ENCODE measurements at places on chromosomes 3 and 15.

DNA sequence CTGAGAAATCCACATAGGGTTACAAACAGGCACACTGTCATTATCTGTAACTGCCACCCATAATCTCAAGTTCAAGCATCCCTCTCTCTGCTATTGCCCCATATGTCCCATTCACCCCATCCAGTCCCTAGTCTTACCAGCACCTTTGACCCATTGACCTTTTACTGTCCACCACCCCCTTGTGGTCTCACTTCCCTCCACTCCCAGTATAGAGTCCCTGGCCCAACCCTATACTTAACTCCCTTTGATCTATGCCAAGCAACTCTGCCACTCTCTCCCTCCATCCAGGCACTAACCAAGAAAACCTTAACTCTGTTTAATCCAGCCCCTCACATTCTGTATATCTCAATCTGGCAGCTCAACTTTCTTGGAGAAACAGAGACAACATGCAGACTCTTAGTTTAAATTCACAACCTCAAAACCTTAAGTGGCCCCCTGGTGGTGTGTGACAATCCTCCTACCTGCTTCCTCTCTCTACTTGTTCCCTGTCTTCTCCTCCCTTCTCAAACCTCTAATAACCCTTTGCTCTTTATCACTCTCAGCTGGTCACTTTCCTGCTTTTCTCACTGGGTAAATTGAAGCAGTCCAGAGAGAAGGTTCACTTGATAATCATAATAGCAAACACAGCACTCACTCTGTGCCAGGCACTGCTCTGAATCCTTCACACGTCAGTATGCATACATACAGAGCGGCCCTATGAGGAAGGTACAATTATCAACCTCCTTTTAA is 162.7 kb downstream of the STT3B start:
- DNase-seq, result peak; percentile 6

GRCh38 chr3:43707998-43708397 is 17.3 kb downstream of the ABHD5 start:
- DNase-seq, result no peak

DNA sequence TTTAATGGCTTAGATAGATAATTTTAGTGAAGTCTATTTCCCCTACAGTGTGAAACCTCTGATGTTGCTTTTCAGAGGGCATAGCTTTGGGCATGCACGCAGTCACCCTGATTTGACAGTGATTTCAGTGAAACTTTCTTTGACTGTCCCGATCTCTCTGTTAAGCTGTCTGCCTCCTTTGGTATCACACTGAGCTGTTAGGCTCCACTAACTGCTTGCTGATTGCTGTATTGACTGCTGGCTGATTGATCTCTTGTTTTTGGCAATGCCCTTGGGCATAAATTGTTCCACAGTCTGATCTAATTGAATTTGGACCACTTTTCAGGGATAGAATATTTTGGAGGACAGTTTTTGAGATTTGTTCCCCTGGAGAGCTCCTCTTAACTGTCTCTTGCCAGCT is 68.5 kb upstream of the CCDC54 start:
- no peak for DNase-seq

DNA sequence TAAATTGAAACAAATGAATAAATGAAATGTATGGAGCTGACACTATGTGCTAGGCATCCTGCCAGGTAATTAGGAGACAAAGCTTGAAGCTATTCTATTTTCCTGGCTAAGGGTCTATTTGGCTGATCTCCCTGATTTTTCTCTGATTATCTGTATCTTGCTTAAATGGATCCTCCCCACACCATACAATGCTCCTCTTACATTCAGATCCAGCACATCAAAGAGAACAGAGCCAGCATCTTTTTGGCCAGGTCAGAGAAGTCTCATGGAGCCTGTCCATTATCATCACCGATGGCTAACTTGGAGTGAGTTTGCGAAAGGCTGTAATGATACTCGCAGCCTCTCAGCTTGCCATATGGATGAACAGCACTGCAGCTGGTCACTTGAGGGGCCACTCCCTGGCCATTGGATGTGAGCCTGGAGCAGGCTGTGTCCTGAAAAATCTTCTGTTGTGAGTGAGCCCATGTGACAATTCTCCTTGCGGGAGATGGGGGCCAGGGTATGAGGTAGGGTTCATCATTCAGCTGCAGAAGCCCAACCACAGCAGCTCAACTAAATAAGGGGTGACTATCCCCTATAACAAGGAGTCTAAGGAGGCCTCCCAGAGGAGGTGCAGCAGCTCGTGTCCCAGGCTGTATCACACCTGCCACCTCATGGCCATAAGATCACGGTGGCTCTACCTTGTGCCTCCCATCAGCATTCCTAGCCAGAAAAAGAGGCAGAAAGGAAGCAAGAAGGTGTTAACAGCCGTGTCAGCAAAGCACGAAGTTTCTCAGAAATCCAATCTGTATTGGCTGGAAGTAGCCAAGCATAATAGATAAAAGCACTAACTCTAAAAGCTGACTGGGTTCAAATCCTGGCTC is 69.3 kb upstream of the ST8SIA2 start:
- no peak for DNase-seq

DNA sequence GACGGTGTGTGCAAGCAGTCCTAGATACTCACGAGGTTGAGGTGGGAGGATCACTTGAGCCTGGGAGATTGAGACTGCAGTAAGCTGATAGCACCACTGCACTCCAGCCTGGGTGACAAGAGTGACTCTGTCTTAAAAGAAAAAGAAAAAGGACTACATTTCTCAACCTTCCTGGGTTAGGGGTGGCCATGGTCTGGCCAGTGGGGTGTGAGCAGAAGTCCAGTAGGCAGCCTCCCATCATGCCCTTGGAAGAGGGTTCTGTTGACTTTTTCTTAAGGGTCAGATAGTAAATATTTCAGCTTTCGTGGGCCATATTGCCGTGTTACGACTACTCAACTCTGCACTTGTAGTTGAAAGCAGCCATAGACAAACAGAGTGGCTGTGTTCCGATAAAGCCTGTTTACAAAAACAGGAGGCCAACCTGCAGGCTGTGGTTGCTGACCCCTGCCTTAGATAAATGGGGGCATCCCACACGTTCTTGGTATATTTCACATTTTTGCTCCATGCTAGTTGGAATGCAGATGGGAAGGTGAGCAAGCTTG is 31.0 kb upstream of the PDE8A start:
- no peak for DNase-seq

DNA sequence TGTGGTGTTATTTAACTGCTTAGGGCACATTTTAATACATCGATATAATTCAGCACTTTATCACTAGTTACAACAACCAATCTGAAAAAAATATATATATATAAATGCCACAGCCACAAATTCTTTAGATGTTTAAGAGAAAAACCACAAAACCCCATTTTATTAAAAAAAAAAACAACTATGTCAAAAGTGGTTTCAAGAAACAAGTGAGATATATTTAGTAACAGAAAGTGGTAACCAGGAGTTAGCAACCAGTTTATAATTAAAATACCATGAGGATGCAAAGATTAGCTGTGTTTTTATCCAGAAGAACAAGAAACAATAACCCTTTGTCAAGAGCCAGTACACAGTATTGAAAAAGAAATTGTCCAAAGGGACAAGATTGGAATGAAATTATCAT is 14.8 kb upstream of the DIPK2A start:
- no peak for DNase-seq
